DND-41 (cell line): ENCODE measurements at places on chromosomes 1 and 21.

DNA sequence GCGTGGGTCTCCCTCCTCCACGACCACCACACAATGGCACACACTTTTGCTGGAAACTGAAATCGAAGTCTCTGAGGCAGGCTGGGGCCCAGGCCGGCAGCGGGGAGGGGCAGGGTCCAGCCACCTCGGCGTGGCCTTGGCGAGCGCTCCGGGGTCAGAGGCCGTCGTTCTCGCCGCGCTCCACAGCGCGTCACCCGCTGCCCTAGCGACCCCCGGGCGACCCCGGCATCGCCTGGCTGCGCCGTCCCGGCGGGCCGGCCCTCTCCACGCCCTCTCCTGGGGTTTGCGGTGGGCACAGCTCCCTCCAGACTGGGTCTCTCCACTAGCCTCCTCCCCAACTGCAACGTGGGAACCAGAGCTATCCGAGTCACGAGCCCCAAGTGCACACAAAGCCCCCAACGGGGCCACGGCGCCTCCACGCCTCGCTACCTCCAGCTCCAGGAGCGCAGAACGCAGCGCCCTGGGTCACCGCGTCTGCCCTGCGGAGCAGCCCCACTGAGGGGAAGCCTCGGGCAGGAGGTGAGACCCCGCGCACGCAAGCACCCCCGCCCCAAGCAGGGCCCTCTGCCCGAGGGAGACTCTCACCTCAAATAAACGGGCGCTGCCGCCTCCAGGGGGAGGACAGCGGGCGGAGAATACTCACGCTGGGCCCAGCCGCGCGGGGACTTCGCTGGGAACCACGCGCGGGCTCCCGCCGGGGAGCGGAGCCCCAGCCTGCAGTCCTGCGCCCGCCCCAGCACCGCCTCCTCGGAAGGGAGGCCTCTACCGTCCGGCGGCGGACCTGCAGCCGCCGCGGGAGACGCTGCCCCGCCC, 134.0 kb upstream of the BARHL2 start:
- DNase-seq = no peak

DNA sequence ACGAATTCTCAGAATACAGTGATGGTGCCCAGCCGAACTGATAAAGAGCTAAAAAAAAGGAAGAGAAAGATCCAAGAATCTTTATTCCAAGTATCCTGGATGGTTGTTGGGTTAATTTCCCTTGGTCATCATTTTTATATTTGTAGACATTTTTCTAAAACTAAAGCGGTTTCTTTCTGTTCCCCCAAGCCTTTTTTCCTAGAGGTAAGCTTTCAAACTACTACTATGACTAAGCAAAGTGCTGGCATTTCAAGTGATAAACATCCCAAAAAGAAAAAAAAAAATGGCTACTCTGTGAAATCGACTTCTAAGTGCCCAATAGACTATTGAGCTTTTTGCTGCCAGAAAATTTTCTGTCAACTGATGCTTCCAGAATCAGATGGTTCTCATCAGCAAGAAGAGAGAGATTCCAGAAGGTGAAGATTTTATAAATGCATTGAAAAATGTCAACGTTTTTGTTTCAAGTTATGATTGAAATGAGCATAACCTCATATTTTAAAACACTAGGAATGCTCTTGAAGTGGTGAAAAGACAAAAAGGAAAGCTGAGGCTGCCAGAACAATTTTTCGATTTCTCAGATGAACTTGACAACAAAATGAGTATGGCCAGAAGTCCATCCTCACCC, 96.1 kb upstream of the ZC3H11B start:
- no peak for DNase-seq

DNA sequence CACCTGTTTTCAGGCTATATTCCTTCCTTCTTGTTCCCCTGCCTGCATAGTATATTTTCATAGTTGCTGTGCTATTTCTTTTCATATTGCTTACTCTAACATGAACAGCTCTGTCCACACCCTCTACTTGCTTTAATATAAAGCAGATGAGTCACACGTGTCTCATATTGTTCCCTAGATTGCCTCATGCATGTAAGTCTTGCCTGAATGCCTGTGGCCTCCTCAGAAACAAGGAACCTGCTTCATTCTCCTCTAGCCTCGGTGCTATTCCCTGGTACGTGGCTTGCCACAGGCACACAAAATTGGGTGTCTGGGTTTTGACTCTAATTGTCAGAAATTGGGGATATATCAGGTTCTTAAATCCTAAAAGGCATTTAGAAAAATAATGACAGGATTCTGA, 16.5 kb upstream of the PKP1 start:
- DNase-seq = no peak

DNA sequence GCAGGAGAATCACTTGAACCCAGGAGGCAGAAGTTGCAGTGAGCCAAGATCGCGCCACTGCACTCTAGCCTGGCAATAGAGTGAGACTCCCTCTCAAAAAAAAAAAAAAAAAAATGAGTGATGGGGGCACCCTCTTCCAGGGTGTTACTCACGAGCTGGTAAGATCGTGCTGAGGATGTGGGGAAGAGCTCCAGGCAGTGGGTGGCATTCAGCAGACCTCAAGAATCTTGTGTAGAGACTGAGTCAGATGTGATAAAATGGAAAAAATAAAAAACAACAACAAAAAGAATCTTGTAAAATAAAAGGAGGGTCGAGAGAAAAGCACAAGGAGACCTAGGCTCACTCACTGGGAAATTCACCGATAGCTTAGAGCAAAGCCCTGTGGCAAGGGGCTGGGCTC, 38.5 kb downstream of the EPHA2 start:
- no peak for DNase-seq

- no peak for DNase-seq
Measured at GRCh38 chr1:186030453-186030852, 296.3 kb downstream of the HMCN1 start.

DNA sequence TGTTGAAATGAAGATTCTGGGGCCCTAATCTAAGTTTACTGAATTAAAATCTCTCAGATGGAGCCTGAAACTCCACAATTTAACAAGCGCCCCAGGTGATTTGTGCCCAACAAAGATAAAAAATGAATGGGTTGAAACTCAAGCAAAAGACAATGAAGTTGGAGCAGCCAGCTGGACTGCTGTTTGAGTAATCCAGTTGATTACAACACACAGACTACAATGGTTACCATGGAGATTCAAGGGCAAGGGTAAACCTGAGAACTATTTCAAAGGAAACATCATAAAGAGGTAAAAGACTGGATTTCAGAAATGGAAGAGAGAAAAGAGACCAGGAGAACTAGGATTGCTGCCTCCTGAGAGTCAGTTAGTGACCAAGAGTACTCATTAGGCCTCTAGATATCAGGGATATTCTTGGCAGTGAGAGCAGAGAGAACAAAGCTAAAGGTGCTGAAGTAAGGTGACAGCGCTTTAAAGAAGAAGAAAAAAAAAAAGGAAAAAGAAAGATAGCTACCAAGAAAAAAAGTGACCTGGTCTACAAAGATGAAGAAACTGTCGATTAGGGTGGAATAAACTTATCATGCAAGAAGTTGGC, 44.5 kb downstream of the LRRC53 start:
- no peak for DNase-seq

GRCh38 chr1:17948594-17948993, 159.0 kb upstream of the IGSF21 start:
- DNase-seq = no peak

- DNase-seq = no peak
Measured at GRCh38 chr1:143720087-143721023, 251.4 kb downstream of the FAM72C start.

DNA sequence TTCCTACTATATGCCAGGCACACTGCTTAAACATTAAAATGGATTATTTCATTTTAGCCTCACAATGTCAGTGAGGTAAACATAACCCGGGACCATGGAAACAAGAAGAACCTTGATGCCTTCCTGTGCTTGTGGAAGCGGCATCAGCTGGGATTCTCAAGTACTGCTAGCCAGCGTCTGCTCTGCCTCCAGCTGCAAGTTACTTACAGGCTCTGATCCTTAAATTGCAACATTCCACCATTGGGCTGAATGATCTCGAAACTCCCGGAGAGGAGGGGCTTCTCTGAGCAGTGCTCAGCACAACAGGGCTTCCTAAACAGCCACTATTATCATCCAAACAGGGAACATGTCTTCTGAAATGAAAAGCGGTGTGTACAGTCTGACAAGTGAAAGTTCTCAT, 6.7 kb upstream of the MAN1C1 start:
- DNase-seq = no peak

DNA sequence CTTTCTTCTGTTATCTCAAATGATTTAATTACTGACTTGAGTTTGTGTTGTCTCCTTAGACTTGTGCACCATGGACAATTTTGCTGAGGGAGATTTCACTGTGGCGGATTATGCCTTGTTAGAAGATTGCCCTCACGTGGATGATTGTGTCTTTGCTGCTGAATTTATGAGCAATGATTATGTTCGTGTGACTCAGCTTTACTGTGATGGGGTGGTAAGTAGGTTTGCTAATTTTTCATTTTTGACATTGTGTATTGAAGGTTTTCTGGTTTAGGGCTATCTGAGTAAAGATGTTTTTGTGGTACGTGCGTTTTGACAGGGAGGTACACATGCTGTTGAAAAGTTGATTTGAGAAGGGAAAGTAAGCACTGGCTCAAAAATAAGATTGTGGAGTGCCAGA, 14.1 kb downstream of the TTC3 start:
- no peak for DNase-seq

DNA sequence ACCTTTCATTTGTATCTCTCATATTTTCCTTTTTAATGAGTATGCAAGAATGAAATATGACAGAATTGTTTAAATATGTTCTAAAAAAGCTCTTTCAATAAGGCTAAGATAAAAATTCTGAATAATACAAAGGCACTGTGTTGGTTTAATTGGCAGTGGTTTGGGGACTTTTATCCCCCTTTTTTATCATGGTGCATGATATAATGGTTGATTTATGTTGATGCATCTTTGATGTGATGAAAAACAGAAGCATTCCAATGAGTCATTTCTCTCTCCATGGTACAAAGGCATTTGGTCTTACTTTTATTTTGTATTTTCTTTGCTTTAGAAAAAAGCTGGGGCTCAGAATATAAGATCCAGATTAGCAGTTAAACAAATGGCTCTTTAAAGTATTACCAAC, 127.2 kb upstream of the GREM2 start:
- no peak for DNase-seq

GRCh38 chr1:65615859-65616258, 176.8 kb upstream of the PDE4B start:
- no peak for DNase-seq

- DNase-seq = no peak
Measured at GRCh38 chr1:32877211-32878110, 6.7 kb upstream of the FNDC5 start.

- DNase-seq = no peak
Measured at GRCh38 chr21:37855271-37855646, 61.0 kb downstream of the KCNJ6 start.

DNA sequence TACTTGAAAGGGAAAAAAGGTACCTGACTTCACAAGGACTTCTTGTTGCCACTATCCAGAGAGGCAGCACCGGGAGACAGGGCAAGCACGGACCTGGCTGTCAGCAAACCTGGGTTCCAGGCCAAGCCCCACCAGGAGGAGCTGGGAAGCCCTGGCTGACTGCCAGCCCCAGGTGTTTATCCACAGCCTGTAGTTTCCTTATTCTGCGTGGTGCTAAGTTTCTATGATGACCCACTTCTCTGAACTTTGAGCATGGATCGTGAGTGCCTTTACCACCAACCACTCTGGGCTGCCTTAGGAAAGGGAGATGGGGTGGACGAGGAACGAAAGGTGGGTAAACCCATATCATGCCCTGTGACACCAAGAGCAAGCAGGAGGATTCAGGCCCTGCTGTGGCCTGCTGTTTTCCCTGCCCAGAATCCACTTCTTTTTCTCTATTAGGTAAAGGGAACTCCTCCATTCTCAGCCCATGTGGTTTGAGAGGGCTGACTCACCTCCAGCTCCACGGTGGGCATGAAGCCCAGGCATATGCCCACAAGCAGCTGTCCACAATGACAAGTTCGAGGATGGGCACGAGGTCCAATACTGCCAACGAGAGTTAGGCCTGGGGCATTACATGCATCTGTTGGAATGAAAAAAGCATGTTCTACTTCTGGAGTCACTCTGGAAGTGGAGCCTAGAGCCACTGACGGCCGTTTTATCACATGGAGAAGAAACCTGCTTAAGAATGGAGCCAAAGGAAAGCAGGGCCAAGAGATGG, 20.3 kb downstream of the TSPAN2 start:
- DNase-seq = no peak

GRCh38 chr1:173241528-173242347, 34.6 kb upstream of the TNFSF4 start:
- DNase-seq = no peak

- DNase-seq = no peak
Measured at GRCh38 chr1:34743775-34744174, 11.1 kb upstream of the GJB5 start.

DNA sequence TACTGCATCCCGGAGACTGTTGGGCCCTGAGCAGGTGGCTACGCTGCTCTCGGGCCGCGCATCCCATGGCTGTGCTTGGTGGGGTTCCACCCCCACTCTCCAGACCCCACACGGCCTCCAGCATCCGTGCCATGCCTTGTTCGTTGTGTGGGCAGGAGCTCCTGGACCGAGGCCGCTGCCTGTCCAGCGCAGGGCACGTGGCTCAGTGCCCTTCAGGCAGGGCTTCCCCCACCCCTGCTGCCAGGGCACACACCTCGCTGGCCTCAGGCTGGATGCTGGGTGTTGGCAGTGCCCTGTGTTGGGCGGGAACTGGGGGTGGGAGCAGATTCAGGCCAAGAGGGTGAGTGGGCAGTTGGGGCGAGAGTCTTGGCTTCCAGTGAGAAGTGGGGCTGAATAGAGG, 9.9 kb downstream of the PRKCZ start:
- no peak for DNase-seq
